GF-D8 (cell line): ENCODE measurements at places on chromosomes 3 and 15.

DNA sequence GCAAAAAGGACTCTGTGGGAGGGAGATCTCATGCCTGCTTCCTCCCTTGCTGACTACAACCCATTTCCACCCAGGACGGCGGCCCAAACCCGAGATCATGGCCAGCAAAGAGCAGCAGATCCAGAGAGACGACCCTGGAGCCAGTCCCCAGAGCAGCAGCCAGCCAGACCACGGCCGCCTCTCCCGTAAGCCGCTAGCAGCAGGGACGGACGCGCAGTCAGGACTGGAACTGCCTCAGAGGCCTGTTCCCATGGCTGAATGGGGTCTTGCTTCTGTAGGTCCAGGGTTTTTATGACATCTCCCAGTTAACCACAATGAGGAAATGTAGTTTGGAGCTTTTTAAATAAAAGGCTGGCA lies 67.2 kb downstream of the BOC start:
- DNase-seq = no peak

DNA sequence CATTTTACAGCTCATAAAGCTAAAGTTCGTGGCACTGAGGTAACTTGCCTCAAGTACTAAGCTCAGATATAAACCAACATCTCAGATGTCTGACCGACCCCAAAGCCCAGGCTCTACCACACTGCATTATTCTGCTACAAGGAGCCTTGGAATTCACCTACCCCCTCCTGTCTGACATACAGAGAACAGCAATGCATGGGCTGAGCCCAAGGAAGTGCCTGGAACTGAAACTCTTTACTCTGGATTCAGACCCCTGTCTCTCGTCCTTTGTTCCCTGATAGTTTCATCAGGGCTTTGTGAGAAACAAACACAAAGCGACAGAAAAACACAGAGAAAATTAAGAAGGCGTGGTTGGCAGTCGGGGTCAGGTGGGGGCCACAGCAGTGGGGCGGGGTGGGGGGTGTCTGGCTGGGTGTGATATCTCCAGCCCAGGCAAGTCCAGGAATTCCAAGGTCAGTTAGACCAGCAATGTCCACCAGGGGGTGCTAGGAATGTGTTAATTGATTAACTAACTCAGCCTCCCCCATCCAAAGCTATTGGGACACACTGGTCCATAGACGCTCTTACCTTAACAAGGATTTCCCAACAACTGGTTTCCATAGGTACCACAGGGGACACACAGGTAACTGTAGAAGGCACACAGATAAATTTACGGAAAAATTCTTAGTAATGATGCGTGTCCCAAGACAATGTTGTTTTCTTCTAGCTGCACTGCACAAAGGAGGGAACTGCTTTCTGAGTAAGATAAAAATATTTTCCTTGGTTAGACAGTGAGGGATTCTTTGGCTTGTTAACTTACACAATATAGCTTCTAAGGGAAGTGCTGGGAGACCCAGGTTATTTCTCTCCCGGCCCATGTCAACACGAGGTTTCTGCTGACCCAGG lies 18.8 kb upstream of the SSUH2 start:
- no peak for DNase-seq

DNA sequence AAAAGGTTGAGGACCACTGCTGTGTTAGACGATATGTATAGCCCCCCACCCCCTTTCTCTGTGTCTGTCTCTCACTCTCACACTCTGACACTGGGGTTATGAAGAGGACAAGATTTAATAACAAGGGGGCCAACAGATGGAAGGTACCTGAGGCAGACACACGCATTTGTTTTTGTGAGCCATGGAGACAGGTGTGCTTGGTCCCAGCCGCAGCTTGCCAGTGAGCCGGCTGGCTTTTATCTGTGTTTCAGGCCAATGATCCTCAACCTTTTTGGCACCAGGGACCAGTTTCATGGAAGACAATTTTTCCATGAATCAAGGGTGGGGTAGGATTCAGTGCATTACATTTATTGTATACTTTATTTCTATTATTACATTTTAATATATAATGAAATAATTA lies 394.9 kb upstream of the RGMA start:
- DNase-seq = no peak

DNA sequence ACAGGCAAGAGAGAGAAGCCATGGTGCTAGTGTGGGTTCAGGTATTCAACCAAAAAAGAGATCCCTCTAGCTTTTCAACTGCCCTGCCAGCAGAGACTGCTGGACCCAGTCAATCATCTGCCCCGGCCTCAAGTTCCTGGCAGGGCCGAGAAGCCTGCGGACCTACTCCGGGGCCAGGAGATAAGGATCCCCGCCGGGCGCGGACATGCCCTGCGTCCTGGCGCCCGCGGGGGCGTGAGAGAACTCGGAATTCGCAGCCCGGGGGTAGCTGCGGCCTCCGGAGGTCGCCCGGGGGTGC lies 821 bp upstream of the MAGI1 start:
- DNase-seq = no peak

DNA sequence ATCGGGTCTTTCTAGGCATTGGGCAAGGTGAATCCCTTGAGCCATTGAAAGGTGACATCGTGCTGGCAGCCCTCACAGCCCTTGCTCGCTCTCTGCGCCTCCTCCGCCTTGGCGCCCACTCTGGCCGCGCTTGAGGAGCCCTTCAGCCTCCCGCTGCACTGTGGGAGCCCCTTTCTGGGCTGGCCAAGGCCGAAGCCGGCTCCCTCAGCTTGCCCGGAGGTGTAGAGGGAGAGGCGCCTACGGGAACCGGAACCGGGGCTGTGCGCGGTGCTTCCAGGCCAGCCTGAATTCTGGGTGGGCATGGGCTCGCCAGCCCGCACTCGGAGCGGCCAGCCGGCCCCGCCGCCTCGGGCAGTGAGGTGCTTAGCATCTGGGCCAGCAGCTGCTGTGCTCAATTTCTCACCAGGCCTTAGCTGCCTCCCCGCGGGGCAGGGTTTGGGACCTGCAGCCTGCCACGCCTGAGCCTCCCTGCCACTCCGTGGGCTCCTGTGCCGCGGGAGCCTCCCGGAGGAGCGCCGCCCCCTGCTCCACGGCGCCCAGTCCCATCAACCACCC lies 35.4 kb upstream of the INO80 start:
- no peak for DNase-seq
